ENCODE measurements at places on chromosomes 3 and 15.

DNA sequence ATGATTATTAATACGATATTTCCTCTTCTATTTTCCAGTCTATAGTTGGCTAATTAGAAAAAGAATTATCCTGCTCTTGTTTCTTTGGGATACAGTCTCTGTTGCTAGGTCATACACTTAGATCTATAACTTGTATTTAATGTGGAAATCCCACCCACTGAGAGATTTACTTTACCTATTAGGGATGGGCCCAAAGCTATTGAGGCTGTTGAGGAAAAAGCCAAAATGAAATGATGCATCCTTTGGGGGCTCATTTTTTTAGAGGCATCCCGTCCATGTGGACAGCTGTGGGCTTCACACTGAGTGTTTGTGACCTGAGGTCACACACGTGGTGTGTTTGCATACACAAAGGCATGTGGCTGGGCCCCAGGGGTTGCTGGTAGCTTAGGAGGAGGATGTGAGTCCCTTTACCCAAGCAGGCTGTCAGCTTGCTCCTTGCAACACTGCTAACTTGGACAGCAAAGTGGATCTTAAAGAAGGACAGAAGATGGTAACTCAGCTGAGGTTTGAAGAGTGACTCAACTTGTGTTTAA lies 477.4 kb downstream of the AGBL1 start:
- no peak for DNase-seq

DNA sequence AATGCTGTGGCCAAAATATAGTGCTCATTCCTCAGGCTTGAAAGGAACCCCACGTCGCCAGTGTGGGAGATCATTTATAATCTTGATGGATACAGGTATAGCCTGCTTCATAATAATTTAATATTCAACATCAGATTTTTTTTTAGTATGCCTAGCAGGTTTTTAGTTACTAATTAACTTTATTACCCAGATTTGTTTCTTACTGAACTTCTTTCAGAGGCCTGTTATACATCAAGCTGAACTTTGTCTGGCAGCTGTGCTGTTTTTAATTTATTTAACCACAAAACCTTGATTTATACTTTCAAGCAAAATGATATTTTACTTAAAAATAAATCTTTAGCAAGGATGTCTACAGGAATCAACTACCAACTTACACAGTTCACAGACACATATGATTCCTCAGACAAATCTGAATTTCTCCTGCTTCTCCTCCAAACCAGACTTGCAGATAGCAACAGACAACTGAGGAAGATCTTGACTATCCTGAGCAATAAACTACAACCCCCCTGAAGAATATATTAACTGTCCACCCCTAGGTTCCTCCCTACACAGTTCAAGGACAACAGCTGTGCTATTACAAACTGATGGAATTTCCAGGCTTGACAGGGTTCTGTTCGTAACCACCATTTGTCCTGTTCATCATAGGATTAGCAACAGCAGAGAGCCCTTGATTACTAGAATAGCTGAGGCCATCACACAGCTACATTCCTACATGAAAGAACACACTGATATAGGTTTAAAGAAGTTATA lies 610 bp downstream of the MAP4 start:
- no peak for DNase-seq

GRCh38 chr15:100295939-100296565 lies 45.7 kb downstream of the ADAMTS17 start:
- DNase-seq: no peak

GRCh38 chr3:55272031-55272645 lies 215.0 kb downstream of the WNT5A start:
- no peak for DNase-seq

DNA sequence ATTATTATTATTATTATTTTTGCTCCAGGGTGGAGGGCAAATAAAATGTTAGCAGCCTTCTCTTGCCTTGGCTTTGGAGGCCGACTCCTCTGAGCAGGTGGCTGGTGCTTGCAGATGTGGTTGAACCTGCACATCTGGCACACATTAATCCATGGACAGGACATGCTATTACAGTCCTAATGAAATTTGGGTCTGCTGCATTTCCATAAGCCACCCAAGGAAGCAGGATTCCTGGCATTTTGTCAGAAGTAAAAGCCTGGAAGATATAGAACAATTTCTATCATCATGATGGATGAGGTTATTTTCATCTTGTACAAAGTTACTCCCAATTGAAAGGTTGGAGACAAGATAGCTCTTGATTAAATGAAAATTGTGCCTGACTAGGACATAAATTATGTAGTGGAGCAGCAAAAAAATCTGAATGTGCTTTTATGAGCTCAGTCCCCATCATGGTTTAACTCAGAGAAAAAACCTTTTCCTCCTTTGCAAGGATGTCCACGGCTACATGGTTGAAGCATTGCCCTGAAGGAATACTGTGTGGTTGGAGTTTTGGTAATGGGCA lies 130.9 kb upstream of the RGMA start:
- DNase-seq: no peak

- DNase-seq: no peak
Measured at GRCh38 chr15:31461911-31462480, 135.4 kb downstream of the KLF13 start.

DNA sequence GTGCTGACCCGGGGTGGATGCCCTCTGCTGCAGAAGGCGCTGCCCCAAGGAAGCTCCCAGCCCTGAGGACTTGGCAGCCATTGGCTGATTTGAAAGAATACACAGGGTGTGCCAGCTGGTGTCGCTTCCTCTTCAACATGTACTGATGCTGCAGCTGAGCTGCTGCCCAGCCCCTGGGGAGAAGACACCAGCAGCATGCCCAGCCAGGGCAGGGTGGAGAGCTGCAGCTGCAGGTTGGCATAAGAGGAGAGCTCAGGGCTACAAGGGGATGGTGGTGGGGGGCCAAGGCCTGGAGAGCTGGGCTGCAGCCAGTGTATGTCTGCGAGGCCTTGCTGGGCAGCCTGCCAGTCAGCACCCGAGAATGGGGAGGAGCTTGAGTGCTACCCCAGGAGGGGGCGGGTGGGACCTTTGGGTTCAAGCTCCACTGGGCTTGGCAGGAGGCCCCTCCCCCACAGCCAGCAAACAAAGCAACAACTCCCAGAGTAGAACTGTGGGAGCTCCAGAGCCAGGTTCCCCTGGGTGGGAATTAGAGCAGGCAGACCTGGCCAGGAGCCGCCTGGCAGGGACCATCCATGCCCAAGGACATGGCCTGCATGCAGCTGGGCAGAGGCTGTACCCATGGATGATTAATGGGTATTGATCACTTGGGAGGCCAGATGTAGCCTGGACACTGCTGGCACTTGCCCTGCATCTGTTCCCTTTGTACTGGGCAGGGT lies 9.2 kb upstream of the SEMA4B start:
- peak; percentile 87 for DNase-seq

DNA sequence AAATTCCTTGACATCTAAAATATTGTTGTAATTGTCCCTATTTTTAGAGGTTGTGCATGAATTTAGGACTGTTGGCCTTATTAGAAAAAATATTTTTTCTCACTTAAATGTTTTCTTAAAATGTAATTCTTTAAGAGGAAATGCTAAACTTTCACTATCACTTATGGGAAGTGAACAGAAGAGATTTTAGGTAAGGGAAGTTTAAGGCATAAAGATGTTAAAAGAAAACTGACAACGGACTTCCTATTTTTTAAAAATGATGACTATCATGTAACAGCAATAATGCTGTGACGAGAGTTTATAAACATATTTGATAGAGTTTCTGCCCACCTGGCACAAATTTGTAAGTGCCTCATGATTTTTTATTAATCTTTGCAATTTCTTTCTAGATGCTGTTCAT lies 3.1 kb downstream of the C3orf38 start:
- DNase-seq: no peak

DNA sequence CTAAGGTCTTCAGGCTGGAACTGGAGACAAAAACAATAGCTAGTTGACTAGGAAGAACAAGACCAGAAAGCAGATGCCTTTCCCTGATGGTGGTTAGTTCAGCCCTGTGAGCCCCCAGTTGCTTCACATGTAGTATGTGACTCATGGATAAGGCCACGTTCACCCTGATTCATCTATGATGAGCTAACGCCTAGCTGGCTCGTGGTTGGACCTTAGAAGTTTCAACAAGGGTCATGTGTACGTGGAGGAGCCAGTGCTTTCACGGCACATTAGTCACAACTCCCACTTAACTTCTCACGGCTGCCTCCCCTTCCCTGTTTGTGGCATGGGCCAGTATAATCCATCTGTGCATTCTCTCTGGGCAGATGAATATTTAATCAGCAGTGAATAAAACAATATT lies 20.6 kb downstream of the COL8A1 start:
- peak; percentile 30 for DNase-seq

- DNase-seq: no peak
Measured at GRCh38 chr3:33331414-33331813, 54.2 kb downstream of the FBXL2 start.

- no peak for DNase-seq
Measured at GRCh38 chr3:64213224-64213878, 11.9 kb downstream of the PRICKLE2 start.

DNA sequence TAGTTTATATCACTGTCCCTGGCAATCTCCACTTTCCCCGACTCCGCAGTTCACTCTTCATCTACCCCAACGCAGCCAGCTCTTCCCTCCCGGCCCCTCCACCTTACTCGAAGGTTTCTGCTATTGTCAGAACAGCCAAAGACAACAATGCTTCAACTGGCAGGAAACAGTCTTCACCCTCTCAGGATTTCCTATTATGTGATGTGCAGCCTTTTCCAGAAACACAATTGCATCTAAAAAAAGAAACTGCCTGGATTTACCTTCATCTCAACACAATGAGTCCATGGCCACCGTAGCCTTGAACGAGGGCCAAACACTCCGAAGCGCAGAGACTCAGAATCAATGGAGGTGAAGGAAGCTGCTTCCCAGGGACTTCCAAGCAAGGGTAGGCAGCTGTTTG lies 182.1 kb upstream of the TSC22D2 start:
- DNase-seq: peak; percentile 53

DNA sequence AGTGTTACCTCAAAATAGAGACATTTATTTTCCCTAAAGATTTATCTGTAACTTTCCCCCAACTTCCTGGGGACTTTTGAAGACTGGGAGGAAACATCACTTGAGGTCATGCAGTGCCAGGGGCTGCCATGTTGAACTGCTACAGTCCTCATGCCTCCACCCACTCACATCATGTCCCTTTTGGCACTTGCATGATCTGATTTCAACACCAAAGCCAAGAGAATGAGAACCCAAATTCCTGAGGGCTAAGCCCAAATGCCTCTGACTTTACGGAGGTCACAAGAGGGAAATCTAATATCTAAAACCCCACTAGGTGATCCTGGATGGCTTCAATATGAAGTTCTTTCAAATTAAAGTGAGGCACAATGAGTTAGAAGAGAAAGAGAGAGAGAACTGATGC lies 213.1 kb downstream of the NTRK3 start:
- DNase-seq: no peak

DNA sequence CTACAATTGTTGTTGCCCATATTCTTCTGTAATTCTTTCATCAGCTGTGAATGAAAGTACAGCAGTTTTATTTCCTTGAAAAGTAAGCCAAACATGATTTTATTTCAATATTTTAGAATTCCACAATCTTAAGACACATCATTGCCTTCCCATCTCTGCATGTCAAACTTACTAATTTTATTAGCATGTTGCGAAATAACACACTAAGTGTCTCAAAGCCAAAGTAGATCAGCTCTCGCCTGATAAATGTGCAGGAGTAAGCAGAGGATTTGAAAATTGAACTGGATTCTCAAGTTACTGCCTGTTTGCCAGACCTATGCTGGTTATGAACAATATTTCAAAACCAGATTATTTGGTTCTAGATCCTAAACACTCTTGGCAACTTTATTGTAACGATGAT lies 25.7 kb downstream of the TGFBR2 start:
- DNase-seq: no peak

DNA sequence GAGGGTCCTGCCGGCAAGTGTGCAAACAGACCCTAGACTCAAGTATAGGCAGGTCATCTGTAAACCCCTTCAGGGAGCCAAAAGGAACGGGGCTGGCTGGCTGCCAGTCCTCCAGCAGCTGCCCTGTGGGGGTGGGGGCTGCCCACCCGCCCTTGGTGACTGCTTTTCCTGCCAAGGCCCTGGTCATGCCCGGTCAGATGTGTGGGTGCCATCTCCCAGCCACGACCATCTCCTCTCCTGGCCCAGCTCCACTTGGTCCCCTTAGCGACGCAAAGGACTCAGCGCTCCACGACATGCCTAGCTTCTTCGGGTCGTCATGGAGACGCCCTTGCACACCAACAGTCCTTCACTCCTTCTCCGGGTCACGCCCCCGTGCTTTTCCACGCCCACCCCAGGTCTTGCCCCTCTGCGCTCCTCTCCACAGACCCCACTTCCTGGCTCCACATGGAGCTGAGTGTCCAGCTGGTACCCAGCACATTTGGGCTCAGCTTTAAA lies 2.4 kb downstream of the MUC4 start:
- peak; percentile 23 for DNase-seq

GRCh38 chr3:50147861-50148260 lies 7.3 kb upstream of the SEMA3F start:
- no peak for DNase-seq

- DNase-seq: no peak
Measured at GRCh38 chr3:7254251-7254650, 393.3 kb downstream of the GRM7 start.

- no peak for DNase-seq
Measured at GRCh38 chr3:51099794-51100535, 285.1 kb upstream of the MANF start.

- DNase-seq: no peak
Measured at GRCh38 chr3:128605091-128606046, 45.2 kb downstream of the RPN1 start.

DNA sequence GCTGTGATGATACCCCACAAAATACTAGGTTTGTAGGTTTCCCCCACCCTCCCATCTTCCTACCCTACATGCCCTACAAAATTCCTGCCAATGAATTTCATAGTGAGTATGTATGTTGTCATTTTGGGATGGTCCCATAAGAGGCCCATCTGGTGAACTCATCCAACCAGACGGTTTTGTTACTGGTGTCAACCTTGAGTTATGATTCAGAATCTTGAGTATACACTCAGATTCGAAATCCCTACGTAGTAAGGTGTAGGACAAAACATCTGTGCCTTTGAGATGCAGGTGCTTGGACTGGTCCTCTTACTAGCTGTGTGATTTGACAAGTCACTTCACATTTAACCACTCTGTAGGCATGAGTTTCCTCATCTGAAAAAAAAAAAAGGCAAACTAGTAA lies 3.6 kb downstream of the SIAH2 start:
- DNase-seq: no peak

DNA sequence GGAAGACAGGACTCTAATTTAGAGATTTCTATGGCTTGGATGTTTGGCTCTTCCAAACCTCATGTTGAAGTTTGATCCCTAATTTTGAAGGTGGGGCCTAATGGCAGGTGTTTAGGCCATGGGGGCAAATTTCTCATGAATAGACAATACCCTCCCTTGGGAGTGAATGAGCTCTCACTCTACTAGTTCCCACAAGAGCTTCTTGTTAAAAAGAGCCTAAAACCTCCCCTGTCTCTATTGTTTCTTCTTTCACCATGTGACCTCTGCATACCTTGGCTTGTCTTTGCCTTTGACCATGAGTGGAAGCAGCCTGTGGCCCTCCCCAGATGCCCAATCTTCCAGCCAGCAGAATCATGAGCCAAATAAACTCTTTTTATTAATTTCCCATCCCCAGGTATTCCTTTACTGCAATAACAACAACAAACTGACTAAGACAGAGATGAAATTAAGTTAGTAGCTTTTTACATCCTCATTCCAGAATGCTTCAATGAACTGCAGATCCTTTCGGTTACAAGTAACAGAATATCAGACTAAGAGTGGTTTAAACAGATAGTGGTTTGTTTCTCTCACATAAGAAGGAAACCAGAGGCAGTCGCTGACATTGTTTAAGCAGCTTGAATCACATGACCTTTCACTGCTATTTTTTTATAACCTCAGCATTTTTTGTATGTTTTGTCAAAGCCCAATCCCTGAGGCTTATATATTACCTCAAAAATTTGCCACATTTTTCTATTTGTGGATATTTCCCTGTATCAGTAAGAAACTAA lies 1013.3 kb upstream of the SEMA6D start:
- DNase-seq: no peak

Measured in Right ventricle myocardium superior (tissue), 1 donor.